ENCODE measurements at places on chromosomes 4 and X.

GRCh38 chr4:100042235-100042634, 92.2 kb upstream of the H2AZ1 start:
- DNase-seq = no peak

GRCh38 chr4:126404549-126404948, 1089.8 kb downstream of the FAT4 start:
- no peak for DNase-seq

DNA sequence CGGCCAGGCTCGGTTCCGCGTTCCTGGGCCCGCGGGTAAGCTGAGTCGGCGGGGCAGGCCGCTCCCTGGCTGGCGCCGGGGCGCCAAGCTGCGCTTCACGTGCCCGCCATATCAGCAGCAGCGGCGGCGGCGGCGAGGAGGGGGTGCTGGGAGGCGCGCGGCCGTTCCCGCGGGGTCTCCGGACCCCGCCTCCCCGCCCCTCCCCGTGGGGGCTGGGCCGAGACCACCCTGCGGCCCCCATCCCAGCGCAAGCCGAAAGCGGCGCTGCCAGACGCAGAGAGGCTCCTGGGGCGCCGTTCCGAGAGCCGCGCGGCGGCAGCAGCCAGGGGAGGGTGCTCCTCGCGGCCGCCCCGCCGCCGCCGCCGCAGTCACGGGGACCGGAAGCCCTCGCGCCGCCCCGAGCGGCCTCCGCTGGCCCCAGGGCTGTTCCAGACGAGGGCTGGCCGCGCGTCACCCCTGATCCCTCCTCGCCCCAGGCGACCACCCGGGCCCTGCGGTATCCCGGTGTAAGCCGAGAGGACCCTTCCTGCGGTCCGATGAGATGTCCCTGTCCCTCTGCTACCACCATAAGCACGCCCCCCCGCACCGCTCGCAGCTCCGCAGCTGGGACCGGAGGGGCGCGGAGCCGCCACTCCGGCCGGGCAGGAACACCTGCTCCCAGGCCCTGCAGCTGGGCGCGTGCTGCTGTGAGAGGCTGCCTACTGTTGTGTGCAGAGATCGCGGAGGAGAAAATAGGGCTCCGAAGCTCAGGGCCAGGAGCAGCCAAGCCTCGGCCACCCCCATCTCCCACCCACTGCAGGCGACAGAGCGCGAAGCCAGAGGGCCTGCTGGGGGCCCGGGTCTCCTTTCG, 7.5 kb upstream of the BCOR start:
- no peak for DNase-seq

DNA sequence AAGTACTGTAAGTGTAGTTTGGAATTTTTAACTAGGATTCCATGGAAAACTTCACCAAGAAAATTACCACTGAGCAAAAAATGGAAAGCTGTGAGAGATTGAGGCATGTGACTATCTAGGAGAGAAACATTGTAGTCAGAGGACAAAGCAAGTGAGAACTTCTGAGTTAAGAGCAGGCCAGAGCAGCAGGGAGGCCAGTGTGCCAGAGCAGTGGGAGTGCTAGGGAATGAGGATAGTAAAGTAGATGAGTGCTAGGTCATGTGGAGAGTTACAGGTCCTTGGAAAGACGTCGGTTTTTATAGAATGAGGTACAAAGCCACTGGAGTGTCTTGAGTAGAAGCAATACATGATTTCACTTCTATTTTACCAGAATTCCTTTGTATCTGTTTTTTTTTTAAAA, 52.7 kb upstream of the FAT4 start:
- DNase-seq = no peak

GRCh38 chr4:107858158-107858742, 33.5 kb downstream of the SGMS2 start:
- no peak for DNase-seq

DNA sequence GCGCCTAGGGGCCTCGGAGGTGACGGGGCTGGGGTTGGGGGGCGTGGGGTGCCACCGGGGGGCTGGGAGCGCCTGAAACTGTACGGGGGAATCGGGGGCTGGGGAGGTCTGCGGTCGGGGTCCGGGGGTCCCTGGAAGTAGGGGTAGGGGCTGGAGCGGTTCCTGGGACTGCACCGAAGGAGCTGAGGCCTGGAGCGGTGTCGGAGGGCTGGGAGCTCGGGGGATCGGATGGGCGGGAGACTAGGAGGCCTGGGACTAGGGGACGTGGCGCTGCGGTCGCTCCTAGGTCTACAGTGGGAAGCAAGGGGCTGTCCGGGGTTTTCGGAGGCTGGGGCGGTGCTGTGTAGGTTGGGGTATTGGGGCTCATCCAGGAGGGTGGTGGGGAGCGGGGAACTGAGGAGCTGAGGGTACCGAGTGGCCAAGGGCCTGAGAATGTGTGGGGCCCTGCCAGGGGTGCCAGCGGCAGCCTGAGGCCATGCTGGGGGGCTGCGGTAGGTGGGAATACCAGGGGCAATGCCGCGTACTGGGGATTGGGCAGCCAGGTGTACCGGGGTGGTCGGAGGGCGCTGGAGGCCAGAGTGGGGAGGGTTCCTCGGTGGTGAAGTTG, 562 bp downstream of the AKAP17A start:
- no peak for DNase-seq

- DNase-seq = no peak
Measured at GRCh38 chr4:112939901-112940300, 109.6 kb upstream of the ANK2 start.

DNA sequence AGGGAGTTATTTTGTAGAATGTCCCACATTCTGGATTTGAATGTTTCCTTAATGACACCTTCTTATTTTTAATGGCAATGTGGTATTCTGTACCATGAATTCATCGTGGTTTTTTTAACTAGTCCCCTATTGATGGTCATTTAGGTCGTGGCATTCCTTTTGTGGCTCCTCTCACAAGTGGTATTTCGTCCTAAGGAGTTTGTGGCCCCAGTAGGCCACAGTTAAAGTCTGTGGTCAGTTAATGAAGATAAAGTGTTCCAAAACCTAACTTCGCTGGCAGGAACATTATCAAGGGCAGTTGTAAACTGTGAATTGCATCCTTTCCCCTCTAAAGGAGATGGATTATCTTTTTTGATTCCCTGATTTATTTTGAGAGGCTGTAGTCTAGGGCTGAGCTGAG, 133.2 kb downstream of the TMEM164 start:
- DNase-seq = no peak

GRCh38 chrX:56802921-56803849, 74.1 kb downstream of the NBDY start:
- DNase-seq = peak; percentile 53

- no peak for DNase-seq
Measured at GRCh38 chr4:42398871-42399331, 1.6 kb downstream of the SHISA3 start.

- no peak for DNase-seq
Measured at GRCh38 chrX:24027086-24027485, at the start of gene KLHL15. KLHL15 (minus strand) TSS chrX:24027186; CDS start chrX:24006693, 20,493 bp downstream.

DNA sequence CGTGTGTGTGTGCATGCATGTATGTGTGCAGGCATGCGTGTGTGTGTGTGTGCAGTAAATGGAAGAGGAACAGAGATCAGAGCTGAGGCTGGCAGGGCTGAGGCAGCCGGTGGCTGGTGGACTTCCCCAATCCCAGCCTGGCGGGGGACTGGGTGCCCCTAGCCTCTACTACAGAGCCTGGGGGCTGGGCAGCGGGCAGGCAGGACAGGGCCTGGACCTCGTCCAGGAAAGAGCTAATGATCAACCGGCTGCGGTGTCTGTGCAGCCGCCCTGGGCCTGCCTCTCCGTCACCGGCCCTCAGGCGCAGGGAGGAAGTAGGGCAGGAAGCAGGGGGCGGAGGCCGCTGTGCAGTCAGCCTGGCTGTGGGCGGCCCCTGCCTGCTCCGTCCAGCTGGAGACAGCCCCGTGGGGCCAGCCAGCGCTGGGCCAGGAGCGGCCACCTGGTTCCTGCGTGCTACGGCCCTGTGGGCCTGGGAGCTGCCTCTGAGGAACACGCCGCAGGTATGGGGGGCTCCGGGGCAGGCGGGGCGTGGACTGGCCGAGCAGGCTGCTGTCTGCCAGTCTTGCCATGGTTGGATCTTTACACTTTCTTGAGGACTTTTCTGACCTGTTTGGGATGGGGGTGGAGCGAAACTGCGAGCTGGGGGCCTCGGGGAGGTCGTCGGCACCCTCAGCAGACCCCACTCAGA, at the start of gene SH3TC1:
TSS of gene SH3TC1 (plus strand) at position 385 of the 688 bp plus-strand sequence. CDS start 5,905 bp downstream, outside the sequence.
- peak; percentile 96 for DNase-seq

GRCh38 chrX:9884031-9884779, 83.0 kb upstream of the CLDN34 start:
- no peak for DNase-seq

DNA sequence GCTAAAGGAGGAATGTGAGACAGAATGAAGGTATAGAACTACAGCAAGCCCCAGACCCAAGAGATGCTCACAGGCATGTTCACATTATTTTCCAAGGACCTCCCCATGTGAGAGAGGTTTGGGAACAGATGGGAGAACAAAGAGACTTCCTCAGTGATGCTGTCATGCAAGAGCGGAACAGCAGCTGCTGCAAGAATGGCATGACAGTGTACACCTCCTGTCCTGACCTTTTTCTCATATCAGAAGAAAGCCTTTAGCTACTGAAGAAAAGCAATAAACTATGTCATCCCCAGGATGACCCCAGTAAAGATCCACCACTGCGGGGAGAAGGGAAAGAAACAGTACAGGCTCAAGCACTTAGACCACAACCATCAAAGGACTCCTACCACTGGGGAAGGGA, 7.2 kb downstream of the PRDM5 start:
- DNase-seq = no peak

DNA sequence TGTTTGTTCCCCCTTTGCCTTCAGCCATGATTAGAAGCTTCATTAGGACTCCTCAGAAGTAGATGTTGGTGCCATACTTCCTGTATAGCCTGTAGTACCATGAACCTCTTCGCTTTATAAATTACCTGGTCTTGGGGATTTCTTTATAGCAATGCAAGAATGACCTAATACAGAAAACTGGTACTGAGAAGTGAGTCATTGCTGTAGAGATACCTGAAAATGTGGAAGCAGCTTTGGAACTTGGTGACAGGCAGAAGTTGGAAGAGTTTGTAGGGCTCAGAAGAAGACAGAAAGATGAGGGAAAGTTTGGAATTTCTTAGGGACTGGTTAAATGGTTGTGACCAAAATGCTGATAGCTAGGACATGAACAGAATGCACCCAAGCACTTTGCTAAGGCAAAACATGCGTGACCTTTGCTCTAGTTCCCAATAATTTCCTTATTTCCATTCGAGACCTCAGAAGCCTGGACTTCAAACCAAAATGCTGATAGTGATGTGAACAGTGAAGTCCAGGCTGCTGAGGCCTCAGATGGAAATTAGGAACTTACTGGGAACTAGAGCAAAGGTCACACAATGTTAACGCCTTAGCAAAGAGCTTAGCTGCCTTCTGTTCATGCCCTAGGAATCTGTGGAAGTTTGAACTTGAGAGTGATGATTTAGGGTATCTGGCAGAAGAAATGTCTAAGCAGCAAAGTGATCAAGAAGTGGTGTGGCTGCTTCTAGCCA, 3.0 kb upstream of the USP46 start:
- no peak for DNase-seq

GRCh38 chrX:68438575-68438974, 5.3 kb upstream of the OPHN1 start:
- no peak for DNase-seq

- no peak for DNase-seq
Measured at GRCh38 chrX:10173331-10173900, 16.6 kb downstream of the CLCN4 start.

DNA sequence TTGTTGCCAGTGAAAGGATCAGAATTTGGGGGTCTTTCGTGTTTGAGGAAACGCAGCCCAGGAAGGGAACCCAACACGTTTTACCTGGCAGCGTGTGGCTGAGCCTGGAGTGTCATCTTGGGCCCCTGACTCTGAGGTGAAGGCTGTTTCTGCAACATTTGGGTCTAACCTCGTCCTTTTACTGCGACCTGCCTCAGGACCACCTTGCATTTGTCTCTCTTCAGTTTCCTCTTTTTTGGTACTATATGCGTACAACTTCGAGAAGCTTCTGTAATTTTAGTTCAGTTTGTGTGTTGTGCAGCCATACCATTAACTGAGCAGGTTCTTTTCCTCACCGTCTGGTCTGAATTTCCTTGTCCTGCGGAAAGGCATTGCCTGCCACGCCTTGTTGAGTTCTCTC, 61.5 kb downstream of the TMEM131L start:
- no peak for DNase-seq

- DNase-seq = peak; percentile 25
Measured at GRCh38 chr4:87058356-87059073, 123.7 kb downstream of the AFF1 start.

- DNase-seq = no peak
Measured at GRCh38 chr4:7892212-7893019, 47.2 kb downstream of the AFAP1 start.

GRCh38 chrX:154403858-154404257, 5.2 kb downstream of the DNASE1L1 start:
- no peak for DNase-seq

GRCh38 chr4:54017974-54018373, 46.4 kb downstream of the CHIC2 start:
- DNase-seq = no peak

GRCh38 chr4:34139346-34139745, 2105.0 kb downstream of the ARAP2 start:
- no peak for DNase-seq

DNA sequence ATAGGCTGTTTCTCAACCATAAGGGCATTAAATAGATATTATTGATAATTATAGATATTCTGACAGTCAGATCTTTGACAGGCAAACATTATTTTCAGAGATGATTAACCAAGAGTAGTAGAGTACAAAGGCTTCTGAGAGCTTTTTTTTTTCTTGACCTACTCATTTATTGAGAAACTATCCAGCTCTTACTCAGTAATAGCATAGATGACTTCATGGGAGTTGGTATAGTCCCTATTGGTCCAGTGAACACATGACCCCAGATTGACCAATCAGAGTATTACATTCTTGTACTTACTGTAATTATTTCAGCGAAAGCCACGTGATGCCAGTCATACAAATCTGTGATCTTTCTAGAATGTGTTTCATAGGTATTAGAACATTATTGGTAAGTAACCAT, 508.7 kb downstream of the FSTL5 start:
- no peak for DNase-seq

GRCh38 chr4:124435274-124435950, 277.1 kb downstream of the ANKRD50 start:
- DNase-seq = no peak

DNA sequence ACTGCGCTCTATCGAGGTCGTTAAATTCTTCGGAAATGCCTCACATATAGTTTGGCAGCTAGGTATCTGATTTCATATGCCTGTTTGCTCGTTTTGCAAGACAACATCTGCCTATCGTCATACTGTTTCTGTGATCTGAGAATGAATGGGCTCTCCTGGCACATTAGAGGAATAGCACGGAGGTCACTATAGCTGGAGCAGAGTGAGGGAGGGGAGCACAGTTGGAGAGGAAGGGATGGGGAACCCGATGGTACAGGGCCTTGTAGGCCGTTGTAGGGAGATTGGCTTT, 552 bp downstream of the IKBKG start:
- DNase-seq = no peak

DNA sequence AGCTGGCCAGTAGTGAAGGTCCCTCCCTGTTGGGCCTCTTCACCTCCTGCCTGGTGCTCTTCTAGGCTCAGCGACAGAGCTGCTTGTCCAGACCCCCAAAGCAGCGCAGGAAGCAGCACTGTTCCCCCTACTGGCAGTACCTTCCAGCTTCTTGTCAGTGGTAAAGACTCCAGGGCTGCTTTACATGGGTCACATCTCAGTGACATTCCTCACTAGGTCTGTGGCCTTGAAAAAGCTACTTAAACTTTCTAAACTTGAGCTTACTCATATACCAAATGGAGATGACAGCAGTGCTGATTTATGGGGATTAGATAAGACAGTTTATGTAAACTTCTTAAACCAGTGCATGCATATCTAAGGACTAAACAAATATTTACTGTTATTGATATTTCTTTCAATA, 117.3 kb downstream of the FAT4 start:
- no peak for DNase-seq

- peak; percentile 86 for DNase-seq
Measured at GRCh38 chrX:131816551-131817136, 206.5 kb upstream of the STK26 start.

Data from CD14-positive monocyte (primary cell).